Esophagus squamous epithelium (tissue), 5 donors: ENCODE measurements at places on chromosomes 13 and 19.

- no peak for DNase-seq
Measured at GRCh38 chr13:40547591-40548315, 118.7 kb downstream of the FOXO1 start.

DNA sequence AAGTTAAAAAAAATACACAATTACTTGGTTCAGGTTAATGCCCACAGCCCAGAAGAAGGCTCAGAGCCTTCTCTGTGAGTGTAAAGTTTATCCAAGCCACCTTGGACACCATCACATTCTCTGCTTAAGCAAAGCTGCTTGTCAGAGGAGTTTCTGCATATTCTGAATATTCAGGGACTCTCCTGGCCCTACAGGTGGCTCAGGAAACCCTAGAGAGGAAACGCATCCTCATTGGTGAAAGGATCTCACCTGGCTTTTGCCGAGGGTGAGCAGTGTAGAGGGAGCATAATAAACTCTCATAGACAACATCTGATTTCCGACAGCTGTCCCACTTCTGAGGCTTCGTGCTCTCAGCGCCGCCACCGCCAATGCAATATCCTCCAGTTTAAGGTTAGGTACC is 239.9 kb upstream of the TSHZ3 start:
- DNase-seq, result no peak

DNA sequence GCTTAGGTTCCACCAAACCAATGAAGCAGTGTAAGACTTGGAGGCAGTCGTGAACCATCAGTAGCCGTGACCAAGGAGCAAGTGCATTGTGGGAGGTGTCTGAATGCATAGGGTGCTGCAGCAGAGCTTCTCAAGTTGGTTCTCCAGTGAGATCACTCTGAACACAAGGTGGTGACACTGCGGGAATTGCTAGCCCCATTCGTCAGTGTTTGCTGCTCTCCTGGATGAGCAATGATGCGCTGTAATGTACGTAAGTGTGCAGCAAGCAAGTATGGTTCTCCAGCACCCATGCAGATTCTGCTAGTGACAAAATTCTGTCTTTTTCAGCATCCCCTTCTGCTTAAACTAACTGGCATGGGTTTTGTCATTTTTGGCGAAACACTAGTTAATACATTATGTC is 97.6 kb upstream of the HTR2A start:
- DNase-seq, result no peak

- DNase-seq, result no peak
Measured at GRCh38 chr13:49602005-49602404, 16.6 kb upstream of the RCBTB1 start.

- DNase-seq, result no peak
Measured at GRCh38 chr13:66693656-66694055, 536.5 kb downstream of the PCDH9 start.

DNA sequence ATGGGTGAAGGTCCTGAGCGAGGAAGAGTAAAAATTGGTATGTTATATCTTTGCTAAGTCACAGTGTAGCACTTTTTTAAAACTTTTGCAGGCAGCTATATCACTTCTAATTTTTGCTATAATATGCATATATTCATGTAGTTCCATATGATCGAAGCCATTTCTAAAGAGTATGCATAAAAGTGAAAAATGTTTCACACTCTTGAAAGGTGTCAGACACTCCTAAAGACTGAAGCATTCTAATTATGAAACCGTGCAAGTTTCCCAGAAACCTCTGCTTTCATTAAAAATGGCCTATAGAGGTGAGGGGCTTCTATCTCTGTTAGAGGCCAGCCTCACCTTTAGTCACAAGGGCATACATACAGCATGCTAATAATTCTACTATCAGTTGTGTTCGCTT is 128.9 kb downstream of the CDK8 start:
- no peak for DNase-seq

GRCh38 chr19:51559240-51559639 is 11.8 kb upstream of the ZNF175 start:
- DNase-seq, result no peak

DNA sequence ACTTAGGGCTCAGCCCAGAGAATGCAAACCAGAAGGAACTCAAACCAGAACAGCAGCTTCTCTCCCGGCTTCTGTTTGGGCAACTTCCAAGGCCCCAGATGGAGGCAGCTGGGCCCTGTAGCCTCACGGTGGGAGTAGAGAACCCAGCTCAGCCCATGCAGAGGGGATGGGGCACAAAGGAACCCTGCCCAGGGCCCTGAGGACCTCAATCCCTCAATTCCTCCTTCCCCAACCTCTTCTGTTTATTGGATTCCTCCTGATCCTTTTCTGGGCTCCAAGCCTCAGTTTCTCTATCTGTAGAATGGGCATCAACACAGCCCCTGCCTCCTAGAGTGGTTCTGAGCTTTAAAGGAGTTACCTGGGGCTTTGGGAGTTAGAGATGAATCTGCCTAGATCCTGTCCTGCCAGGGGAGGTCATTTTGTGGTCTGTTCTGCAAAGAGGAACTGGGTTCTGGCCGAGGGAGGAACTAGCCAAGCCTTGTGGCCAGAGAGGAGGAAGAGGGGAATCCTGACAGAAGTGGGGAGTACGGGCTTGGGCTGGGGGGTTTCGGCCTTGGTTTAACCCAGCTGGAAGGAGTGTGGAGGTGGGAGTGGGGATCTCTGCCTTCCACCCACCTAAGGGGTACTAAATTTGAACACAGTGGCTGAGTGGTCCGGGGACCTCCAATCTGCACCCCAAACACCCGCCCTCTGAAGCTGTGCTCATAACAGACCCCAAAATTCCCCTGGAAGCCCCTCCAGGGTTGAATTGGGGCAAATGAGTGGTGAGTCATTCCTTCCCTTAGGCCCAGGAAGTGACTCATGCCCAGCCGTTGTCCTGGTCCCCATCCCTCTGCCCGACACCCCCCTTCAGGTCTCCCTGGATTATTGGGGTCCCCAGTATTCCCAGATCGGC is 2.7 kb downstream of the ADGRE5 start:
- no peak for DNase-seq

GRCh38 chr19:49856574-49857021 is 5.6 kb downstream of the PTOV1 start:
- no peak for DNase-seq

GRCh38 chr13:74132152-74132775 is 1.9 kb downstream of the KLF12 start:
- no peak for DNase-seq

GRCh38 chr19:3365836-3366752 is at the start of gene NFIC:
TSS of gene NFIC (plus strand) at chr19:3366583. CDS start at chr19:3366637, 54 bp downstream.
- DNase-seq, result no peak

GRCh38 chr13:67048084-67048820 is 181.9 kb downstream of the PCDH9 start:
- no peak for DNase-seq

DNA sequence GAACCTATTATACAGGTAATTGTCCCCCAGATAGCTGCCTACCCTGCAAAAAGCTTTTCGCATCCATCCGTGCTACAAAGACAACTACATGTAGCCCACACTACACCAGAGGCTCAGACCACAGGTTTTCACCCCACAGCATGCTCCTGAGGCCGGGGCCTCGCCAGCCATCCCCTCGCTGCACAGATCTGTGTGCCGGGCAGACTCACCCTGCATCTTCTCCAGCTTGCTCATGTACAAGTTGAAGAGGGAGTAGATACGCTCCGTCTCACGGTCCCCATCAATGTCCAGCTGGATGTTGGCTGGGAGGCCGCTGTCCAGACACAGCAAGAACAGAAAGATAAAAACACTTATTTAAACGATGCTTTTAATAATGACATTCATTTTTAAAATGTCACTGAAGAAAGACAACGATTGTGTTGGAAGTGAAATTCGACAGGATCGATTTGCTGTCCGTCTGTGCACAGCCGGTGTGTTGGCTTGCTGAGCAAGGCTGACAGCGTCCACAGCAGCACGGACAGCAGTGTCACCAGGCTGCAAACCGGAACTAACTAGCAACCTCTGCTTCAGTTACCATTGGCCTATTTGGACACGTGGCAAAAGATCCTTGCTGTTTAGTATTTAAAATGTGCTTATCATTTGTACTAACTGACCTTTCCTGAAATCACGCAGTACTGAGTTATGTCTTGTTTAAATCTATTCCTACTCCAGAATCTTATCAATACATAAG is 18.6 kb upstream of the C13orf46 start:
- no peak for DNase-seq

GRCh38 chr19:28744014-28744413 is 468.9 kb downstream of the UQCRFS1 start:
- DNase-seq, result no peak

- DNase-seq, result no peak
Measured at GRCh38 chr13:51822106-51822815, 18.3 kb upstream of the DHRS12 start.

DNA sequence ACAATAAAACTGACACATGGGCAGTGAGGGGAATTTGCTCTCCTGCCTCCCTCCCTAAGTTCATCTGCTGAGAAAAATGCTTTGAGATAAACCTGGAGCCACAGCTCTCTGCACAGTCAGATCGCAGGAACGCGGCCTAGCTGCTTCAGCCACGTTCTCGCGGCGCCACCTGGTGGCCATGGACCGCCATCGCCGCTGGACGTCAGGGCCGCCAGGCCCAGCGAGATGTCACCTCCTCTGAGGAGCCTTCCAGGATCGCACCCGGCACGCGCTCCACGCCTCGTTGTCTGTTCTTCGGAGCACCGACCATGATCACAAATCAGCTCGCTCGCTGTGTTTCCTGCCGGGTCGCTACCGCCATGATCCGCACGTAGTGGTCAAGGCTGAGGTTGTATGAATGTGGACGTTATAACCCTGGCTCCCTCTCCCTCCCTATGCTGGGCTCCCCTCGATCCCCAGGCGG is 20.6 kb upstream of the USP29 start:
- no peak for DNase-seq

DNA sequence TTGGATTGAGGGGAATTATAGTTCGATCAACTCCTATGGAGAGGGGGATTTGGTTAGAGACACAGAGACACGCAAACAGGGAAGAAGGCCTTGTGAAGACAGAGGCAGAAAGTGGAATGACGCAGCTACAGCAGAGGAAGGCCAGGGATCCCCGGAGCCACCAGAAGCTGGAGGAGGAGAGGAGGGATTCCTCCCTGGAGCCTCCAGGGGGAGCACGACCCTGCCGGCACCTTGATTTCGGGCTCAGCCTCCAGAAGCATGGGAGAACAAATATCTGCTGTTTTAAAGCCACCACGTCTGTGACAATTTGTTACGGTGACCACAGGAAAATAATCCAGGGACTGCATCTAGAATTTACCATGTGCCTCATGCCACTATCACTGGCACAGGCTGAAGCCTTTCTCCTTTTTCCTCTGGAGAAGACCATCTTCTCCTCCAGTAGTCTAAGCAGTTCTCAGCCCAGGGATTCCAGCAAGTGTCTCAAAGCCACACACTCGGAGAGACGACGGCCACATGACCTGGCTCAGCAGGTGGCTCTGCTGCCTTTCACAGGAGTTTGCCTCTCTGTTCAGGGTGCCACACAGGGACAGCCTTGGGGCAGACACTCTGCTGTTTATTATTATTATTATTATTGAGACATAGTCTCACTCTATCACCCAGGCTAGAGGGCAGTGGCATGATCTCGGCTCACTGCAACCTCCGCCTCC is 39.9 kb upstream of the CCNE1 start:
- DNase-seq, result no peak

DNA sequence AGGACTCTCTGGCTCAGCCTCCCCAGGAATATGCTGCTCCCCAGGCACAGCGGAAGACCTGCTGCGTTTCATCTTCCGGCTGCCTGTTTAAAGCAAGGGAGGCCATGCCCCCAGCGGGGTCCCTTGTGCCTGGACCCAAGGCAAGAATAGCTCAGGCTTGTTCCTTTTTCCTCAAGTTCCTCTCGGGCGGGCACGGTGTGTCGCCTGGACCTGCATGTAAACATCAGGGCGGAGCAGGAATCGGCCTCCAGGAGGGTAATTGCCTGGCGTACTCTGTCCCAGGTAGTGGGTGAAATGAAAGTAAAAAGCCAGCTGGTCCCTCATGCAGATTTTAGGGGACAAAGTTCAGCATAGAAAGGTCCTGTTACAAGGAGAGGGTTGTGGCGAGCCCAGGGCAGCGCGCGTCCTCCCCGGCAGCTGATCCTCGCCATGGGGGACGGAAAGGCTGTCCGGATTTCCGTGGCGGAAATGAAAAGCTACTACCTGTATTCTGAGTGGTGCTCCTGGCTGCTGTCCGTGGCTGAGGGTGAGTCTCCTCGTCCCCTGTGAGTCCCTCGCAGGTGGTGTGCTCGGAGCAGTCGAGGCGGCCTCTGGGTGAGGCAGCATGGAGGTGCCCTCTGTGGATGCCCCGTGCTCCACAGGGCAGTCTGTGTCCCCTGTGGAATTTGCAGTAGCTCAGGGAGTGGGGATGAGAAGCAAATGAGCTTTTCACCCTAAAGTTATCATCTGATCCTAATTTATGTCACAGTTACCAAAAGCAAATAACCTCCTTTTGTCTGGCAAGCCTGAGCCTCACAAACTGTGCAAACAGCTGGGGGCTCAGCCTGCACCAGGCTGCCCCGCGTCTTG is 16.2 kb downstream of the MCF2L start:
- DNase-seq, result no peak

DNA sequence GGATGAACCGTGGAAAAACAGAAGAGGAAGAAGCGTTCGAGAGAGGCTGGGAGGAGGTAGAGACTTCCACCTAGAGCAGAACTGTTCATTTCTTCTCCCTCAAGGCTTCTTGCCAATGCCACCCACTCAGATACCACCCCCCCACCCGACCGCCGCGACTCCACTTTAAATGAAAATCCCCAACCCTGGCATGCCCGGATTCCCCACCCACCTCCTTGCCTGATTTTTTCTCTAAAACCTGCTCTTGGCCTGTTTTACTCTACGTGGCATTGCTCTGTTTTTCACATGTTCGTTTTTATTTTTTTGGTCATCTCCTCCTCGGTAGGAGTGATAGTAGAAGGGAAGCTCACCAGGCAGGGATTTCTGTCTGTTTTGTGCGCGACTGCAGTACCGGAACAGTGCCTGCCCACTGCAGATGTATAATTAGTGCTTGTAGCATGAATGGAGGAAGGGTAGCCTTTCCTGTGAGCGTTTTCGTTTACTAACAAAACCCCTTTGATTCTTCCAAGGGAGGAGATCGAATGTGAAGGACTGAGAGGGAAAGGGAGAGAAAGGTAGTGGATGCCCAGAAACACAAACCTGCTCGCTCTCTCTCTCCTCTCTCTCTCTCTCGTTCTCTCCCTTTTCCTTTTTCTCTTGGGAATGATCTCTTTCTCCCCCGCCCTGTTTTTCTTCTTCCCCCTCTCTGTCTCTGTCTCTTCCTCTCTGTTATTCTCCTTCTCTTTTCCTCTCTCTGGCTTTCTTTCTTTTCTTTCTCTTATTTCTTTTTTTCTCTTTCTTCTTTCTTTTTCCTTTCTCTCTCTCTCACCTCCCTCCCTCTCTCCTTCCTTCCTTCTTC is 2.2 kb downstream of the CD70 start:
- no peak for DNase-seq

GRCh38 chr19:2569596-2570465 is 93.9 kb downstream of the GADD45B start:
- no peak for DNase-seq
